H9 (cell line): ENCODE measurements at places on chromosomes 1 and 21.

DNA sequence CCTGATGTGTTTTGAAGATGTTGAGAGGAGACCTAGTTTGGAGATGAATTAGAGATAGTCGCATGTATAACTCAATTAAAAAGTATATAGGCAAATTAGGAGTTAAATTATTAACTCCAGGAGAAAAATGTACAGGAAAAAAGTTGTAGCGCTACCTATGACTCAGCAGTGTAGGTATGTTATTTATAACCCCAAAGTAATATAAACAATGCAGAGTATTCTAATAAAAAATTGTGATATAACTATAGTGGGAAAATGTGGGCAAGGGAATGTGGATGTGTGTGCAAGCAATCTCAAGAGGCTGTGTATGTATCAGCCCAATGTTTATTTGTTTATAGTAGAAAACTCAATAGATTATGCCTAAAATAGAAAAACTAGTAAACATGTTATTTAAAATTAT is 144.5 kb downstream of the BRINP2 start:
- no peak for DNase-seq

DNA sequence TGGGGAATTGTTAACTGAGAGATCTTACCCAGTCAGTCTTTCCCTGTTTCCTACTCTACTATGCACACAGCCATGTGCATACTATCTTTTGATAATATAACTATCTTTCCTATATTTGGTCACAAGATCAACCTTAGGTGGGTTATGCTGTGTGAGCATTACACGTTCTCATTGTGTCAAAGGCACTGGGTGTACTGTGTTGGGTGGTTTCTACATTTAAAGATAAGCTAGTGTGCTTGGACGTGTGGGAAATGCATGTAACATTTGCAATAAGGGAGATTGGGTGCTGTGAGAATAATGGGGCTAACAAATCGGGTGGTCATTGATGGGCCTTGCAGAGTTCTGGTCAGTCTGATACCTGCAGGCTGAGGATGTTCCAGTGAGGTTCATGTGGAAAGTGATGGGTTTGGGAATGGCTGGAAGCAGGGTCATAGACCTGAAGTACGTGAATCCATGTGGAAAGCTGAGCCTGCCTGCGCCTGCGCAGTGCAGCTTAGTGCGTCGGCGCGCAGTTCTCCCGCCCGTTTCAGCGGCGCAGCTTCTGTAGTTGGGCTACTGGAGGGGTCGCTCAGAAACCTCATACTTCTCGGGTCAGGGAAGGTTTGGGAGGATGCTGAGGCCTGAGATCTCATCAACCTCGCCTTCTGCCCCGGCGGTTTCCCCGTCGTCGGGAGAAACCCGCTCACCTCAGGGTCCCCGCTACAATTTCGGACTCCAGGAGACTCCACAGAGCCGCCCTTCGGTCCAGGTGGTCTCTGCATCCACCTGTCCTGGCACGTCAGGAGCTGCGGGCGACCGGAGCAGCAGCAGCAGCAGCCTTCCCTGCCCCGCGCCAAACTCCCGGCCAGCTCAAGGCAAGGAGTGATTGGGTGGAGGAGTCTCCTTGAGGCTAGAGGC is at the start of gene MSH4:
Gene MSH4, plus strand, starts transcription at position 507 of the 897 bp plus-strand sequence. Its CDS starts 104 bp downstream, at position 611.
- DNase-seq, result peak; percentile 66

DNA sequence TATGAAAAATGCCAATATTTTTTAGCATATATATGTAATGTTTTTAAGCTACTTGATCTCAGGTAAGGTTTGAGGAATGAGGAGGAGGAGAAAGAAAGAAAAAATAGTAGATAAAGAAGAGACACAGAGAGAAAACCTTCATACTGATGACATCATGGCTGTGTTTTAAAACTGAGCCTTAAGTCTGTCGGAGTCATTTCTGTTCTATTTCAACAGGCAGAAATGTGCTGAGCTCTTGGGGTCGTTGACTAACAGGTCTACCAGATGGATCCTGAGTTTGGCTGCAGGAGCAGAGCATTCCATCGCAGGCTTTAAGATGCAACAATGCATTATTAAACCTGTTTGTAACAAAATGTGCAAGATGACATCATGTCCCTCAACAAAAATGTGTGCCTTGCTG is 356.0 kb downstream of the TGFB2 start:
- DNase-seq, result no peak

- DNase-seq, result no peak
These were observed 77.6 kb upstream of the FMN2 start for GRCh38 chr1:240014051-240014450.

DNA sequence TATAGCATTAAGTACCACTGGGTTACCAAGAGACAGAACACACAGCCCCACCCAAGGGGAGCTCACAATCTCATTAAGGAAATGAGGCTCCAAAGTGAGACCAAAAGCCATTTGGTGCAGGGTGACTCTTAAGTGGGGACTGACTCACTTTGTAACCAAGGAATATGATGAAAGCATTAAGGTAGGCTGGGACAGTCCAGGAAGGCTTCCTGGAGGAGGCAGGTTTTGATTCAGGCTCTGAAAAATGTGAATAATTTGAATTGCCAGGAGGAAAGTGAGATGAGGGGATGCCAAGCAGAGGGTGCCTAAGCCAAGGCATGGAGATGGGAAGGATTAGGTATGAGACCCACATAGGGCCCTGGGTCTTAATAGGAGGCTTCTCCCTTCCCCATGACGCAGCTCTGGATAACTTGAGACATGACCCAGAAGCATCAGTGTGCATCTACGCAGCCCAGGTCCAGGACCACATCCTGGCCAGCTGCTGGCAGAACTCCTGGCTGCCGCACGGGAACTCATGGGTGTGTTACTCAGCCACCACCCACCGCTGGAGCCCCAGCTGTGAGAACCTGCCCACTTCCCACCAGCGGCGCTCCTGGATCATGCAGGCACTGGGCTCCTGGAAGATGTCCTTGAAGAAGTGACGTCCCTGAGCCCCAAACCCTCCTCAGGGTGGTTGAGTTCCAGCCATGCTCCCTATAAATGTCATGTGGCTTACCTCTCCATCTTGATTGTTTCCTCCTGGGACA is 5.9 kb upstream of the TTC4 start:
- DNase-seq, result no peak
